ENCODE measurements at places on chromosomes 2 and 18.

DNA sequence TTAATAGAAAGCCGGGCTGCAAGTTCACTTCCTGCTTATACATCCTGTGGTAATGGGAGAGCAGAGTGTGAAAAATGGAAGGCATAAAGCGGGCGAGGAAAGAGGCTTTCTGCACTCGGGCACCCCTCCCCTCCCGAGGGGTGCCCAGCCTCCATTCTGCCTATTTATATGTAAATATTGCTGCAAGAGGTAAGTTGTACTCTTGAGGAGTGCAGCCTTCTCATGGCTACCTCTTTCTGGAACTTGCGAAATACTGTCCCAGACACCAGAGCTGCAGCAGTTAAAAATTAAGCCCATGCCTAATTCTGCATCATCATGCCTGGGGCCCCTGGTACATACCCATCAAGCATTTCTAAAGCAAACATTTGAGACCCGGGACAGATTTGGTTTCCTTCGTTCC, 156.0 kb downstream of the GBX2 start:
- DNase-seq: no peak

DNA sequence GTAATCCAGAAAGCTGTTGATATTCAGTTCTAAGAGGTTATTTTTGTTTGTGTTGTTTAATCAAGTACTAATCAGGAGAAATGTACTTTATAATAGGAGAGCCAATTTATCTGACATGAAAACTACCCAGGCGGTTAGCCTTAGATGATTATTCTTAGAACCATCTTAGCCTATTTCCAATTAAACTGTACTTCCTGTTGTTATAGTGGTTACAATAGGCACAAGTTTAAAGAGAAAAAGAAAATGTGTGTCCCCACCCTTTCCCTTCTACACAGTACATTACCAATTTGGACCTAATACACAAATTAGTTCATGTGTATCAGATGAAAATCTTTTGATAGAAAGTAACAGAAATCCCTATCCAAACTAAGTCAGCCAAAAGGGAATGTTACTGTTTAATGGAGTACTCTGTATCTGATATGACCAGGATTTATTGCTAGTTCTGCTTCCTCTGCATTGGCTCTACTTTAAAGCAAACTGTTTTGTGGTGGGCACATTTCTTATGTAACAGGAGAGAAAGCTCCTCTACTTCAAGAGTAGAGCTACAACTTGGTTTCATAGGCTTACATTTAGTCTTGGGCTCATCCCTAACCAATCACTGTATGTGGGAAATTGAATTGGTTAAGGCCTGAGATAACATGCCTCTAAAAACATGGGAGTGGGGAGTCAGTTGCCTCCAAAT, 217.9 kb downstream of the UBE2E3 start:
- no peak for DNase-seq

DNA sequence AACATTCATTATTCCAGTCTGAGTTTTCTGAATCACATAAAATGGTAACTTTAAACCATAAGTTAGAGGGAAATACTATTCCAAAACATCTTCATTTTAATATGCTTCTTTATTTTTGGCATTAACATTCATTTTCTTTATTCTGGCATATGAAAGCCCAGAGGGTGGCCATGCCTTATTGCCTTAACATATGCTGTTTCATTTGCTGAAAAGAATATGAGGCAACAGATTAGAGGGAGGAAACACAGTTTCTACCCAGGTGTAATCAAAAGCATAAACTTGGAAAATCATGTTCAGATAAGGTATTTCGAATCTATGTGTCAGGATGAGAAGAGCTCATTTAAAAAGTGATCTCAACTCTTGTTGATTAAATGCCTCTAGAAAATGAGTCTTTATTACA, 379.9 kb upstream of the DSEL start:
- no peak for DNase-seq

DNA sequence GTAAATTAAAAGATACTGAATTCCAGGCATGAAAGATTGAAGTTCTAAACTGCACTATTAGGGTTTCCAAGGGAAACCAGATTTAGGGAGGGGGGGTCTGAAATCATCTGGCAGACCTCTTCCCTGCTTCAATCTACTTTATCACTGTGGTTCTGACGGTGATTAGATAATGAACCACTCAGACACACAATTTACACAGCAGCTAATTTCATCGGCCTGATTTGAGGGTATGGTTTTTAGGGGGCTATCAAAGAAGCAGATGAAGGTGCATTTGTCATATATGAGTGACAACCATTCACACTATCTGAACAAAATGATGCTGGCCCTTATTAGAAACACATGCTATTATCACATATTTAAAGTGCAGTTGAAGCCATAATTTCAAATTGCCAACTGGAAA, 106.0 kb downstream of the OLA1 start:
- no peak for DNase-seq

- no peak for DNase-seq
These were observed 41.9 kb downstream of the TMEM247 start for GRCh38 chr2:46521215-46521683.

- DNase-seq: no peak
These were observed 59.2 kb downstream of the DOCK10 start for GRCh38 chr2:224982910-224983711.

DNA sequence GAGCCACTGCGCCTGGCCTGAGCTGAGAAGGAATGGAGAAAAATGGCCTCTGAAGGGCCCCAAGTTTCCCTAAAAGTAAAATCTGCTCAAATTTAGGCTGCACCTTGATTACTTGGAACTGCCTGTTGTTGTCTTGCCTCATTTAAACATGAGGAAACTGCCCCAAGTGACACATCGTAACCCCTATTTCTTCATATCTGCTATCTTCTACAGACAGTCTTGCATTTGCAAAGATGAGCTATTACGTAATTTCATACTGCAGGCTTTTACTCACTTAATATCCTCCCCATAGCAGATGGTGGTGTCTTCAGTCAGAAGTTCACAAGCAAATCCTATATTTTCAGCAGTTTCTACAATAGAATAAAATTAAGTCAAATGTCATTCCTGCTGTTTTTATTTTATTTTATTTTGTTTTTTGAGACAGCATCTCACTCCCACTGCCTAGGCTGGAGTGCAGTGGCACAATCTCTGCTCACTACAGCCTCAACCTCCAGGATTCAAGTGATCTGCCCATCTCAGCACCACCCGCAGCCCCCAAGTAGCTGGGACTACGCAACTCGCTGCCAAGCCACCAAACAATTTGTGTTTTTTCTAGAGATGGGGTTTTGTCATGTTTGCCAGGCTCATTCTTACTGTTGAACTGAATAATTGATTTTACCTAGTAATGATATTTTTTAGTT, 45.3 kb upstream of the NARS1 start:
- DNase-seq: no peak

DNA sequence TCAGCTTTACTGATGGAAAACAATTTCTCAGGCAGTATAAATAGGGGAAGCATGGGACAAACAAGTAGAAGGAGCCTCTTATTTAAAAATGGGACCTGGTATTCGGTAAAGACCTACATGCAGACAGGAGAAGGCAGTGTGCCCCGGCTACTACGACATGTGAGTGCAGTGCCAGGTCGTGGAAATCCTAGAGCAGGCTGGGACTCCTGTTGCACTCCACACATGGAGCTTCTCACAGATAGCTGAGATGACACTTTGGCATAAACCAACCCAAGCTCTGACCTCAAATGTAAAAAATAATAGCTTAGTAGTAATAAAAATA, 885 bp upstream of the DSEL start:
- no peak for DNase-seq

GRCh38 chr2:27288610-27289009, 6.4 kb downstream of the TRIM54 start:
- DNase-seq: no peak

- no peak for DNase-seq
These were observed 69.7 kb downstream of the LRATD1 start for GRCh38 chr2:14702258-14702657.

DNA sequence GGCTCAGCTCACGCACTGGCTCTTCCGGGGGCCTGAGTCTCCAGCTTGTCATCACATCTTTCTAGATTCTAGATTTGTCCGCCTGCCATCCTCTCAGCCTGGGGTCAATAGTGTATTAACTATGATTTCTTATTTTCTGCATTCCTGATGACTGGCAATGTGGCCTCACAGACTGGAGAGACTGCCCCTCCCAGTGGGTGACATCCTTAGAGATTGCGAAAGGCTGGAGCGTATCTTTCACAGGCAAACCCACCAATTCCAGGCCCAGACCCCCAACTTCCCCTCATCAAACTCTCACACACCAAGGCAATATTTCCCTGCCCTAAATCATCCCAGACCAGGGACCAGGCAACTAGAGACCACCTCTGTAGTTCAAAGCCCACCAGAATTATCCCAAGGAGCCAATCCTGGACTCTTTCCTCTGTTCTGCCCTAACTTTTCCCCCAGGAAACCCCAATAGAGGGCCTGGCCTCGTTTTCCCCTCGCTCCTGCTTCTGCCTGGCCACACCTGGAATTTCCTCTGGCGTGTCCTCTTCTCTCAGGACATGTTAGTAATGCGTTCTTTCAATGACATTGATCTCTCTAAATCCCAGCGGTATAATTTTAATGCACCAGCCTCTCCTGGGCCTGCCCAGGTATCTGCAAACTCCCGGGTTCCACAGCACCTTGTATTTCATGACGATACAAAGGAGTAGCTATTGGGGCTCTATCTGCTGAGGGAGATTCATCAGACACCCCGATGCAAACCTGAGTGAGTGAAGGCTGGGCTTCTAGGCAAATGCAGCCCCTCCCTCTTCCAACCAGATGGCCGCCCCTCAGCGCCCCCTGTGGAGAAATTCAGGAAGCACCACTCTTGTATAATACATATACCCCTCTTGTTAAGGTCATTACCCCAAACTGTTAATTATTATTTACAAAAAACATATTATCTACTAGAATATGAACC, 2.4 kb upstream of the KCNF1 start:
- DNase-seq: no peak

- DNase-seq: no peak
These were observed 407.6 kb downstream of the TGIF1 start for GRCh38 chr18:3857544-3857943.

GRCh38 chr2:55985406-55985805, 61.8 kb upstream of the EFEMP1 start:
- no peak for DNase-seq

DNA sequence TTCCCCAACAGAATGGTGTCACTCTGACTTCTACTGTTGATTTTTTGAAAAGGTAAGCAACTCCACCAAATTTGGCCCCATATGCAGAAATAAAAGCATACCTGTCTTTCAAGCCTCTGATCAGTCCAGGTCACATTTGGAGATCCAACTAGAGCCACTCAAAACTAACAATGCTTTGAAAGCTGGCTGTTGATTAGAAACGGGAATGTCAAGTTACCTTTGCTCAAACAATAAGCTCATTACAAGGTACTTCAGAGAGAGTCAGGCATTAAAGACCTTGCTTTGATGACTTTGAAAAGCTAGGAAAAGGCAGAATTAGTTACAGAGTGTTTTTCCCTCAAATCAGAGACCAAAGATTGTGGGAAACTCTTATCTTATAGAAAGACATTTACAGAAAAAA, 4.8 kb upstream of the IHH start:
- DNase-seq: no peak

DNA sequence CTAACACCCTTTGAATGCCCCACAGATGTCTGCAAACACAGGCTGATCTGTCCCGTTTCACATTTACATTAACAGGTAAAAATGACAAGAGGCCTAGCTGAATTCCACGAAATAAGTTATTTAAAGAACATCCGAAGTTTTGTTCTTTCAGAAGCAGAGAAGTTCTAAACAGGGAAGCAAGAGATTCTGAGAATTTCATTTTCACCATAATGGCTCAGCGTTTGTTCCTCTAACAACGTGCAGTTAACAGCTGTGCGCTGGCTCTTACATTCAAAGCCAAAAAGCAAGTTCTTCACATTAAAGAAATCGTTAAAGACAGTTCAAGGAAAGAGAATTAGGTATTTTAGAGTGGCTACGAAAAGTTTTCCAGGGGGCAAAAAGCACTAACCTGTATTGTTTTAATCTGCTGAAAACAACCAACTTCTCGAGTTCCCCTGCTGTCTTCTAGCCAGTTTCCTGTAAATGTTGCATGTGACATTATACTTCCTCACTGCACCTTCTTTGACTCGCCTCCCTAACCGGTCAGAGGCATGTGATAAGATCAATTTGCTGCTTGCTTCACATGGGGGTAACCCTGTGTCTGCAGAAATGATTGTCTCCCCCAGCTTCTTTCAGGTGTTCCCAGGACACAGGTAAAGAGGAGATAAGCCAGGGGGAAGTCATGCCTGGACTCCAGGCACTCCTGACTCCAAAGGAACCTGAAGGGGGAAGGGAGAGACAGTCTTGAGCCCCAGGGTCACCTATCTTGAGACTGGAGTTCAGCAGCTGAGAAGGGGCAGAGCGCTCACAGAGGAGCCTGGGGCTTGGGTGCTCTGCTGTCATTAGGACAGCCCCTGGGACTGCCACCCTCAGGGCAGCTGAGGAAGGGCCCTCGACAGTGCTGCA, 36.8 kb upstream of the WIPF1 start:
- peak; percentile 29 for DNase-seq

- no peak for DNase-seq
These were observed 767 bp upstream of the CCDC102B start for GRCh38 chr18:68796936-68797690.

DNA sequence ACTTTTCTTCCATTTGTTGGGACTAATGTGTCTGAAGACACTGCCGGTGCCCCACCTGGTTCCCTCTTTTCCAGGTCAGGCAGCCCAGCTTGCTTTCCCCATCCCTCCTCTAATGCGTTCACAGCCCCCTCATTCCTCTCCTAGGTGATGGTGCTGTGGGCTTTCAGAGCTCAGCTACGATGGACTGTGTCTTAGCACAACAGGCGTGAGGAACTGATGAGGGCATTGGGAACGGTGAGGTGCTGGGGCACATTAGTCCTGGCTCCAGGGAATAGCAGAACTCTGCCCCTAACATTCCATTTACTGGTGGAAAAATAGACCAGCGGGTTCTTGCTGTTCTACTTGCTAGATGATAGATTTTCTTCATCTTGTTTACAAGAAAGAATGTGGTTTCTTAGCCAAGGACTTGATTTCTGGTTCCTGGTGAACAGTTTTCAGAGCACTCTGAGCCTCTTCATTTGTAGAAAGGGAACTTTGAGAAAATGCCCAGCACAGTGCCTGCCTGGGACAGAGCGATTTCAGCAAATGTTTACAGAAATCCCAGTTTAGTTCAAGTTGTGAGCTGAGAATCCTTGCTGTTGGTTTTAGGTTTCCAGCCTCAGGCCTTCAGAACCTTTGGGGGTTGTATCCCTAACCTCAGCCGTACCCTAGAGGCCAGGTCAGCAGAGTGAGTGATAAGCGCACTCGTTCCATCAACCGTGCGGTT, 42.5 kb downstream of the LDLRAD4 start:
- no peak for DNase-seq

DNA sequence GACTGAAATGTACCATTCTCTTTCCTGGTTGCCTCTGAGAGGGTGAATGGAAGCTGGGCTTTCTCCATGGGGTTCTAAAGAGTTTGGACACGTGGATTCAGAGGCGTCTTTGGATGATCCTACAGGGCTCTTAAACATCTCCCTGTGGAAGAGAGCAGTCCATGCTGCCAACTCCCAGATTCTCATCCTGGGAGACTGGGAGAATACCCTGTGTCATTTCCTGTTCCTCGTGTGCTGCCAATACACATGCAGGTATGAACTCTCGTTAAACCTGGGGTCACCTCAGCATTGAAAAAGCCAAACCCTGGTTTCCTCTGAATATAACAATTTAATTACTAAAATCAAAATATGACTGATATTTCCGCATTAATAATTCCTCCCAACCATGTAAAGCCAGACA, 73.3 kb upstream of the NT5C1B start:
- DNase-seq: no peak

GRCh38 chr2:205188239-205189138, 493.8 kb upstream of the NRP2 start:
- DNase-seq: no peak

GRCh38 chr2:1407950-1408675, 5.2 kb upstream of the TPO start:
- DNase-seq: no peak

- DNase-seq: no peak
These were observed 95.6 kb upstream of the NABP1 start for GRCh38 chr2:191582355-191582754.

Data from activated gamma-delta T cell treated with anti-CD3 and anti-CD28 coated beads, Interleukin-2, amount 50 U/mL, for 16 hours (primary cell).